ENCODE measurements at places on chromosomes 6 and 20.

DNA sequence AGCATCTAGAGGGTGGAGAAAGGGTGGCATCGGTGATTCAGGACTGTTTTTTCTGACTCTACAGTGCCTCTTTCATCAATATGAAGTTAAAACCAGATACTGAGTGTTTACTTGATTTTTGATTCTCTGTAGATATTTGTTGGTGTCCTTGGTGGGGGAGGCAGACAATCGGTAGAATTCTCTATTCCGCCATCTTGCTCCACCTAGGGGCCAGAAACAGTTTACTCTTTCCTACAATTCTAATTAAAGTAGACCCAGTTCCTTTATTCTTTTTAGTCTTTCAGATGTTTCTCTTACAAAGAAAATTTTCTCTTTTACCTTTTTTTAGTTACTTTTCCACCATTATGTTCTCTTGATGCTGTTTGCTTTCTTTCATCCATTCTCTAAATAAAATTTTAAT, 162.1 kb upstream of the RAB32 start:
- DNase-seq, result no peak

DNA sequence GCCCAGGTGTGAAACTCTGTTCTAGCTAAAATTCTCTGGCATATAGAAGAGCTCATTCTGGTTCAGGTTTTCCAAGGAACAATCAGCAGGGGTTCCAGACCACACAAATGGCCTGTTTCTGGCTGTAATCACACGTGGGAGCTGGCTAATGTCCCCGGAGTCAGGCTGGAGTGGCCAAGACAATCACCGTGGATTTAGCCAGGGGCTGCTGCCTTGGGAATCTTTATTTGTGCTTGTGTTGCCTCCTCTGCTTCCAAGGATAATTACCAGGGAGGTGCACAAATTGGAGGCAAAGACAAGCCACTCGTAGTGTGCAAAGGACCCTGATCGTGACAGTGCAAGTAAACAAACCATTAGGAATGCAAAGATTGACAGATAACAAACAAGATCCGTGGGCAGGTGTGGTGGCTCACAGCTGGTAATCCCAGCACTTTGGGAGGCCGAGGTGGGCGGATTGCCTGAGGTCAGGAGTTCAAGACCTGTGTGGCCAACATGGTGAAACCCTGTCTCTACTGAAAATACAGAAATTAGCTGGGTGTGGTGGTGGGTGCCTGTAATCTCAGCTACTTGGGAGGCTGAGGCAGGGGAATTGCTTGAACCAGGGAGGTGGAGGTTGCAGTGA, 77.3 kb downstream of the KCNB1 start:
- DNase-seq, result no peak

DNA sequence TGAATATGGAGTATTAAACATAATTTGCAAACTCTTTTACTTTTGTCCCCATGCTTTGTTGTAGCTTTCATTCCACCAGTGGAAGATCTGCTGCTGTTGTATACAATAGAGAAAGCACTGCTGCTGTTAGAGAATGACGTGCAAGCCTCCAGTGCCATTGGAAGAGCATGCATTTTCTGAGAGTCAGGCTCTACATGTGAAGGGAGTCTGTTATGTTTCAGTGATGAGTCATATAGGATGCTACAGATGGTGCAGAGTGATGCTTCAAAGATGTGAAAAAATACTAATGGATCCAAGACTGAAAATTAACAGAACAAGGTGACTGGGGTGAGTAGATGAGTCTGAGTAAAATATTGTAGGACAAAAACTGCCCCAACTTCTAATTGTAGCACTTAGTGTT, 22.4 kb upstream of the BACH2 start:
- no peak for DNase-seq

DNA sequence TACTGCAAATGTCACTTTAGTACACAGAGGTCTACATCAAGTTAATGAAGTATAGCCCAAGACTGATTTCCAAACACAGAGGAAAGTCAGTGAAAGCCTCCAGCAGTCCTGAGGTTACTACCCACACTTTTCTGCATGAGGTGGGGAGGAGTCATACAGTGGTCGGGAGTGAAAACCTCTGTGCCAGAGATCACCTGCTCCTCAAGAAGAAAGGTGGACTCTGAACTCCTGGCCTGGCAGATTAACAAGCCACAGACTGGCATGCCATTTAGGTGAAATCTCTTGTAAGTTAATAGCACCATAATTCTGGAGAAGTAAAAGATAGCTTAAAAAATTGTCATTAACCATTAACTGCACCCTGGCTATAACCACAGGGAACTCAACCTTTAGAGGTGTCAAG, 125.0 kb upstream of the LAMP5 start:
- DNase-seq, result no peak

DNA sequence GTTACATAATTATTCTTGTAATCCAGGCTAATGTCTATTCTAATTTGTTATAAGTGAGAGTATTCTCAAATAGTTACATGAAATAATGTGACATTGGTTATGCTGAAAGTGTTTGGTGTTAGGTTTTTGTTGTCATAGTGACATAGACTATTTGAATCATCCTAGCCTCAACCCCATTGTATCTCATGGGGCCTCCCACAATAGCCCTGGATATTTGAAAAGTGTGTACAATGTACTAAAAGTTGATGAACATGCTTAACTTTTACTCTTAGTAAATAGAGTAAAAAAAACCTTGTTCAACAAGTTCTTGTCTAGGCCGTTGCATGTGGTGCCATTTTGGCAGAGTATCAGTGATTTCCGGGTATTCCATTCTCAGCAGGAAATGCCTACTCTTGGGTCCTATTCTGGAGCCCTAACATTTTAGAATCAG, 83.0 kb downstream of the RTN4IP1 start:
- DNase-seq, result no peak

DNA sequence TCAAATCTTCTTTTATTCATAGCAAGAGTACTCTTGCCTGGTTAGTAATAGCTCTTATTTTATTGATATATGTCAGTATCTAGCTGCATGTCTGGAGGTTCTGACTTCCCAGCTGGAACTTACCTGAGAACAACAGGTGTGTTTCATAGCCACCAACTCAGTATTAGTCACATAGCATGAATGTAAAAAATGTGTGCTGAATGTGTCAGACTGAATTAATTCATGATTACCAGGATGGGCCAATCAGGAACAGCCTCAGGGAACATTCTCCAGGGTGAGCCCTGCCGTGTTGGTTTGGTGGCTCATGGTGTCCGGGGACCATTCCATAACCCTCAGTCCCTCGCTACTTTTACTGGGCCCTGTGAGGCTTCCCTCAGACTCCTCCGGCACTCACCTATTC, 99.7 kb downstream of the TULP4 start:
- DNase-seq, result no peak

DNA sequence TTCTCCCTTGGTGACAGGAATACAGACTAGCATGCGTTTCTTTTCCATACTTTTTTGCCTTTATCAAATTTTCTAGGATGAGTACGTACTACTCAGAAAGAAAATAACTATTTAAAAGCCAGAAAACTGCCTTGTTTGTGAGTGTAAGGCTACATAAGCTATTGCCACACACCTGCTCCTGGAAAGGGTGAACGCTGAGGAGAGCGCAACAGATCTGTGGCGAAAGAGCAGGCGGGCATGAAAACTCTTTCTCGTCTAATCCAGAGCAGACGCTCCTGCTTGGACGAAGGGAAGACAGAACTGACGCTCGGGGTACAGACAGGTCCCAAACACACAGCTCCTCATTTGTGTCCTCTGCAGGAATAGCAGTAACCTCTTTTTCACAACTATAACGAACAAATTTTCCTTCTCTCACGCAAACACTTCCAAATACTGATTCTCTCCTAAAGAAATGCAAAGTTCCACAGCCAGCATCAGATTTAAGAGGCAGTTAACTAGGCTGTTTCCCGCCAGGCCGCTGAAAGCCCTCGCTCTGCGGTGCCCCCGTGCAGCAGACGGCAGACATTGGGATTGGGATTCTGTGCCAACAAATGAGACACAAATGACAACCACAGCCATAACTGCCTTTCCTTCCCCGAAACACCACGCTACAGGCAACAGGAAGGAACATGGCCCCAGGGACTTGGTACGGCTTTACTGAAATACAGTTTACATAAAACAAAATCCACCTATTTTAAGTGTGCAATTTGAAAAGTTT, 20.0 kb downstream of the TAF4 start:
- no peak for DNase-seq

DNA sequence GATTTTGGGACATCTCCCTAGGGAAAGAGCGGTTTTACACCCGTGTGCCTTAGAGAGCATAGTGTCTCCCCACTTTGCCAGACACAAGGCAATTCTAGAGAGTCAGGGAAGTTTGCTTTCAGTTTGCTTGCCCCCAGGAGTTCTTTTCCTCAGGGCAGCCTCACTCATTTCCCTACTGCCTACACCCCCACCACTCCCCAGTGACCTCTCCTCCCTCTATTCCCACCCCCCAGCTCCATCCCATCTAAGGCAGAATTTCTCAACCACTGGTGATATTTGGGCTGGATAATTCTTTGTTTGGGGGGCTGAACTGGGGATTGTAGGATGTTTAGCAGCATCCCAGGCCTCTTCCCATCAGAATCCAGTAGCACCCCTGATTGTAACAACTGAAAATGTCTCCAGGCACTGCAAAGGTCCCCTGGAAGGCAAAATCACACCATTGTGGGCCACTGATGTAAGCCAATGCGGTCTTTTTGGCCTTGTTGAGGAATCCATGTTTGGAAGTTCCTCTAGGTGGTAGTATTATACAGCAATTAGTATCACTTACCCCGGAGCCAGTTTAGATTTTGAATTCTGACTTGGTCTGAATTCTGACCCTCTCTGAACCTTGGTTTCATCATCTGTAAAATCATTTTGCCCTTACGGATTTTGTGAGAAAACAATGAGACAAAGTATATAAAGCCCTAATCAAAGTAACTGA, 1.3 kb downstream of the EPPIN start:
- DNase-seq, result no peak

DNA sequence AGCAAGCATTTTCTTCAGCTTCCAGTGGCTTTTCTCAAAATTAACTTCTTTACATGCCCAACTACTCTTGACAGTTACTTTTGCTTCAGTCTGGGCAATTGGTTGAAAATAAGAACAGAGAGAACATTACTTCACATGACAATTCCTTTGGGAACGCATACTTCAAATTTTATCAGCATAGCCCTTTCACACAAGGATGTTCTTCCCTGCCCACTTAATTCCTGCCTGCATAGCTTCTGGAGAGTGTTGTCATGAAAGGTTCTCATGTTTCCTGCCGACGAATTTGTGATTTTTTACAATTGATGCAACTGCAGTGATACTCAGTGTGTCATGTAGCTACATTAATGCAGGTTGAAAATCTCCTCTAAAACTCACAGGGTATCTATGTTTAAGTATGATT, 22.0 kb upstream of the SNRNP48 start:
- no peak for DNase-seq

GRCh38 chr6:37566111-37566949, 66.6 kb upstream of the CCDC167 start:
- DNase-seq, result peak; percentile 74

GRCh38 chr6:168782187-168782751, 341.3 kb downstream of the SMOC2 start:
- DNase-seq, result no peak

- no peak for DNase-seq
Observed at GRCh38 chr20:41142245-41142644, 4.9 kb downstream of the PLCG1 start.

DNA sequence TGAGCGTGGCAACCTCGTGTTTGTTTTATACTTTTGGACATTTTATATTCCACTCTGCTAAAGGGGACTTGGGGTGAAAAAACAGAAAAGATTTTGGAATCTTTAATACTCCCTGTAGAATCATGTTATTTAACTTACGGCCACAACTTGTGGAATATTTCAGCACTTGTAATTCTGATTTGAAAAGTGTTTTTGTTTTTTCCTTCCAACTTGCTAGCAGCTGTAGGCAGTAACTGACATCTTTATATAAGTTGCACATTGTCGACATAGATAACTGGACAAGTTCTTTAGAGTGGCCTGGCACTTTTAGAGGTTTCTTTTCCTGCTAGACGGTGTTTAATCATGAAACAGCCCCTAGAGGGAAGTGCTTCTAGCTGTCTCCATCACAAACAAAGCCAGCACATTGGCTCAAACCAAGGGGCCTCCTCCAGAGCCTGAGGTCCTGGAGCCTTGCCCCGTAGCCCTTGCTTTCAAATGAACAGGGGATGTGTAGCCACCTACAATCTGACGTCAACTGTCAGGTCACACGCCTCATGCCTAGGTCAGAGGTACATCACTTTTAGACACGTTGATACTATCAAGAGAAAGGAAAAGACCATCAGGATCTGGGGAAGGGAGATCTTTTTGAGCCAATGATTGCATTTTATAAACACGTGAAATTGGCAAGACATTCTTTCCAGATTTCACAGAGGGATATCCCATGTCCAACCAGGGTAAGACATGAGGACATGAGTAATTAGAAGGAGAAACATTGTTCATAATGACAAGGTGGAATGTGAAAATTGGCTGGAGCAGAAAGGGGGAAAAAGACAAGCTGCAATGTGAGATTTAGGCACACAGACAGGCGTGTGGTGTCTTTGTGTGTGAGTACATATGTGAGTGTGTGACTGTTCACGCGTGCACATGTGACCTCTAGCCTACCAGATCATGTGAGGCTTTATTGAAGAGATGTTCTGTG, 92.1 kb downstream of the TXNDC5 start:
- DNase-seq, result no peak
